ENCODE measurements at places on chromosomes 1 and 21.
A peak's percentile ranks its signal among the peaks of the same experiment; 100 is the strongest.

- no peak for ATAC-seq
Measured at GRCh38 chr1:165888552-165888920, 61.1 kb downstream of the UCK2 start.

DNA sequence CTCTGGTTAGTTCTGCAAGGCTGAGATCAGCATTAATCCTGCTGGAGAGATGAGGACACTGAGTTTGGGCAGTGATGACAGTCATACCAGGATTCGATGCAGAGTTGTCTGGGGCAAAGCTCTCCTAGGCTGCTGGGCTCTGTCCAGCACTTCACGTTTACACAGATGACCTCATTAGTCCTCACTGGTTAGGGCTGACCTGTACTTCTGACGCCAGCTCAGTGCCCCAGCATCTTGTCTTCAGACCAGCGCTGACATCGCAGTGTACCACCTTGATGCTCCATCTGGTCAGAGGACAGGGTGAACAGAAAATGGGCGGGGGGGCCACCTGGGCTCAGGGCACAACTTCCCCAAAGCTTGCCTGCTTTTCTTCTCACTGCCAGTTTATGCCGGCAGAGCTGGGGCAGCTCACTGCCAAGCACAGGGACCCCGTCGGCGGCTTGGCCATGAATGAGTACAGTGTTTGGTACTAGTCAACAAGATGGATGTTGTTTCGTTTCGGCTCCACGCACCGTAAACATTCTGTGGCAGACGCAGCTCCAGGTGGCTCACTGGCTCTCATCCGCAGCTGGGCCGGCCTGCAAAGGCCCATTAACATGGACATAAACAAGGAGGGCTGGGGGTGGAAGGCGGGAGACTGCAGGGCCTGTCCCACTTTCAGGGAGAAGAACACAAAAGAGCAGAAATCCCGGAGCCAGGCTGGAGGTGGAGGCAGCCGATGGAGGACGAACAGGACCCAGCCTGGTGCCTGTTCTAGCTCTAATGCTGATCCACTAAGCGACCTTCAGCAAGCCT is 118.7 kb downstream of the GLIS1 start:
- ATAC-seq = peak; percentile 43

DNA sequence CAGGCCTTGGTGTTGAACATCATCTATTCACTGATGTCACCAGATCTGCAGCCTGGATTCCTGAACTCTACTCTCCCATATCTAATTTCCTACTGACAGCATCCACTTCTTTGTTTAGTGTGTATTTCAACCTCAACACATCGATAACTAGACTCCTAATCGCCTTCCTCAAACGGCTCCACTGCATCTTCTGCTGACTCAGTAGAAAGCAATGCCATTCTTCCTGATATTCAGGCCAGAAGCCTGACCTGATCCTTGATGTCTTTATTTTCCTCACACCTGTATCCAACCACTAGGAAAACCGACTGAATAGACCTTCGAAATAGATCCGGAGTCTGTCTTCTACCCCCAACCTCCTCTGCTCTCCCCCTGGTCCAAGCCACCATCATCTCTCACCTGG is 466.9 kb downstream of the PCP4 start:
- no peak for ATAC-seq

GRCh38 chr21:44414291-44415072 is 40.8 kb upstream of the LRRC3 start:
- no peak for ATAC-seq

DNA sequence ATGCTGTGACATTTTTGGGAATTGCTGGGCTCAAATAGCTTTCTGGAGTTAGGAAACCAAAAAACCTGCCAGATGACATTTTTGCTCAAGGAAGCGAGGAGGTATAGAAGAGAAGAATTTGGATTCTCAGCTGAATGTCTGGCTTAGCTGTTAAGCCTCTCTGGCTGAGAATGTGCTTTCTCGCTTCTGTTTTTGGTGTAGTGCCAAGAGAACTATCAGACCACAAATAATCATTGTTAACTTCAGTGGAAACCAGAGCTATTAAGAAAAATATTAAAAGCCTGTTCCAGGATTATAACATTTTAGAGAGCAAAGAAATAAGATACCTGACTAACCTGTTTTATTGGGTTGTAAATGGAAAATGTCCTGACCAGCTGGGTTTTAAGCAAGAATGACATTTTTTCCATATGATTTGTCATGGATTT is 39.5 kb upstream of the DIPK1A start:
- ATAC-seq = no peak

DNA sequence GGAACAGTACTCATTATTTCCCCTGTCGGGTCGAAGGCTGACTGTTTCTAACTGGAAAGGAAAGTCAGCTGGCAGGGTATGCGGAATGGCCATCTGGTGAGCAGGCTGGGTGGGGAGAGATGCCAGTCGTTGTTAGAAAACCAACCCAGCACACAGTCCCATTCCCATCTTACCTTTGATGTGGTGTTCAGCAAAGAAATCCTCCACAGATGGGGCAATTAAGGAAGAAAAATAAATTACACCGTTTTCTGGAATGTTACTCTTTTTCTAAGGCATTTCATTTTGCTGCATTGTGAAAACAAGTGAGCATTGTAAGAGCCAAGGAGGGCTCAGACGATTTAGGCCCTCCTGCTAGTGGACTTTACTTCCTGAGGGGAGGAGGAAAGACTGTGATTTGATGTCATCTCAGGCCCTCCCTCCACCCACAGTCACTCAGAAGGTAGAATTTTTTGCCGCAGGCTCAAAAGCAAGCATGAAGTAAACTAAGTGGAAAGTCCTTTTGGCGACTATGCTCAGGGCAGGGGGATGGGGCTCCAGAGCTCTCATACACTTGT is at the start of gene SLC16A4:
Gene SLC16A4 (minus strand): TSS at position 335 of the 554 bp plus-strand sequence. CDS start 1,703 bp downstream, outside the sequence.
- peak; percentile 79 for ATAC-seq

GRCh38 chr1:15485636-15486035 is 9.7 kb downstream of the CELA2B start:
- ATAC-seq = no peak

DNA sequence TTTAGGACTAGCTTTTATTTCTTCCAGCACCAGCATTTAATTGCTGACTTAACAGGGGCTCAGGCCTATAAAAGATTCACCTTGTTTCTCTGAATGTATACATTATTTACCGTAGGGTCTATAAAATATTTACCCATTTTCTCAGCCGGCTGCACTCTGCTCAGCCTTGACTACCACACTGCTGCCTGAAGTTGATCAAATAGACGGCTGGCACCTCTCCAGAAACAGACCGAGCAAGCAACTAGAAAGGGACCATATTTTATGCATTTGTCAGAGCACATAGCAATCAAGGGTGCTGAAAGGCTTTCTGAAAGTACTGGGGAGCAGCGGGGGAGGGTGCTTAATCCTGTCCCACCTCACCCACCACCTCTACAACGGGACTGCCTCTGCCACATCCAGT is 64.7 kb upstream of the FGGY start:
- ATAC-seq = no peak

DNA sequence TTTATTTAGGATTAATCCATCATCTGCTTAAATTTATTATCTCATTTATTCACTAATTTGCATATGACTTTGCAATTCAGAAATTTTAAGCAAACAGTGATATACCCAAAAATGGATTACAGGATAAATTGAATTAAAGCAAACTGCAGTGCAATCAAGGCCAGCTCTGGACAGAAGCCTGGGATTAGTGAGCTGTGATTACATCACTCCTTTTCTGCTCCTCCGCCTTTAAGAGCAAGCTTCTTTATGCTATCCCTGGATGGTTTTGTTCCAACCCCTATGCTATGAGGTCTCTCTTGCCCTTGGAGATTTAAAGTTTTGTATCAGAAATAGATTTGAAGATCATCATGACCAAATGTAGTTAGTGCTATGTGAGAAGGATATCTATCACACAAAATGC is 32.6 kb downstream of the GPR52 start:
- ATAC-seq = no peak

DNA sequence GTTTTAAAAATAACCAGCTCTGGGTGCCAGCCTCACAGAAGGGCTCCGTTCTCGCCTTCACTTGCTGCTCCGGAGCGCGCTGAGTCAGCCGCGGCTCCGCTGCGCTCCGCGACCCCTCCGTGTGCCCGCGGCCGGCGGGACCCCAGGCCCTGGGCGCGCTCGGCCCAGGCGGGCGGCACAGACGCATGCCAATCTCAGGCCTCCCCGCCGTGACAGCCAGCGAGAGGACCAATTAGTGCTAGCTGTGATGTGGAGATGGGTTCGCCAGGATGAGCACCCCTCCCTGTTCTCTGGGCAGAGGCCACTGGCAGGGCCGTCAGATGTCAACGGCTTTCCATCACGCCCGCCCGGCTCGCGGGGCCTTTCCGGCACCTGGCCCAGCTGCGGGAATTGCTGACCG is 293.8 kb downstream of the SPATA17 start:
- no peak for ATAC-seq

DNA sequence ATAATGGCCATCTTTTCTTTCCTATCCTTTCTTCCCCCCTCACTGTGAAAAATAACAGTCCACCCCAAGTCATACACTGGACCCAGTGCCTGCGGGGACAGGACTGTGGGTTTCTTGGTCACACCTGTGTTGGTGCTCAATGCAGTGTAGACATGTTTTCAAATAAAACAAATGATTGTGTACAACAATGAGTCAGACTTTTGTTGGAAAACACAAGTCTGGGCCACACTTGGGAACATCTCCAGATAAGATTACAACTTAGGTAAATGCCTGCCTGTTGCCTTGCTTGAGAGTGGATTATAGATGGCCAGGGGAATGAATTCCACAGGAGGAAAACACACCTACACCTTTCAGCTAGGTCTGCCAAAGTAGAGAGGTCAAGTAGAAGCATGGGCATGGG is 34.1 kb downstream of the PDPN start:
- ATAC-seq = no peak

DNA sequence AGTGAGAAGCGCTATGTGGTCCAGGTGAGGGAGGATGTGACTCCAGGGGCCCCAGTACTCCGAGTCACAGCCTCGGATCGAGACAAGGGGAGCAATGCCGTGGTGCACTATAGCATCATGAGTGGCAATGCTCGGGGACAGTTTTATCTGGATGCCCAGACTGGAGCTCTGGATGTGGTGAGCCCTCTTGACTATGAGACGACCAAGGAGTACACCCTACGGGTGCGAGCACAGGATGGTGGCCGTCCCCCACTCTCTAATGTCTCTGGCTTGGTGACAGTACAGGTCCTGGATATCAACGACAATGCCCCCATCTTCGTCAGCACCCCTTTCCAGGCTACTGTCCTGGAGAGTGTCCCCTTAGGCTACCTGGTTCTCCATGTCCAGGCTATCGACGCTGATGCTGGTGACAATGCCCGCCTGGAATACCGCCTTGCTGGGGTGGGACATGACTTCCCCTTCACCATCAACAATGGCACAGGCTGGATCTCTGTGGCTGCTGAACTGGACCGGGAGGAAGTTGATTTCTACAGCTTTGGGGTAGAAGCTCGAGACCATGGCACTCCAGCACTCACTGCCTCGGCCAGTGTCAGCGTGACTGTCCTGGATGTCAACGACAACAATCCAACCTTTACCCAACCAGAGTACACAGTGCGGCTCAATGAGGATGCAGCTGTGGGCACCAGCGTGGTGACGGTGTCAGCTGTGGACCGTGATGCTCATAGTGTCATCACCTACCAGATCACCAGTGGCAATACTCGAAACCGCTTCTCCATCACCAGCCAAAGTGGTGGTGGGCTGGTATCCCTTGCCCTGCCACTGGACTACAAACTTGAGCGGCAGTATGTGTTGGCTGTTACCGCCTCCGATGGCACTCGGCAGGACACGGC is 2.2 kb downstream of the CELSR2 start:
- ATAC-seq = no peak

DNA sequence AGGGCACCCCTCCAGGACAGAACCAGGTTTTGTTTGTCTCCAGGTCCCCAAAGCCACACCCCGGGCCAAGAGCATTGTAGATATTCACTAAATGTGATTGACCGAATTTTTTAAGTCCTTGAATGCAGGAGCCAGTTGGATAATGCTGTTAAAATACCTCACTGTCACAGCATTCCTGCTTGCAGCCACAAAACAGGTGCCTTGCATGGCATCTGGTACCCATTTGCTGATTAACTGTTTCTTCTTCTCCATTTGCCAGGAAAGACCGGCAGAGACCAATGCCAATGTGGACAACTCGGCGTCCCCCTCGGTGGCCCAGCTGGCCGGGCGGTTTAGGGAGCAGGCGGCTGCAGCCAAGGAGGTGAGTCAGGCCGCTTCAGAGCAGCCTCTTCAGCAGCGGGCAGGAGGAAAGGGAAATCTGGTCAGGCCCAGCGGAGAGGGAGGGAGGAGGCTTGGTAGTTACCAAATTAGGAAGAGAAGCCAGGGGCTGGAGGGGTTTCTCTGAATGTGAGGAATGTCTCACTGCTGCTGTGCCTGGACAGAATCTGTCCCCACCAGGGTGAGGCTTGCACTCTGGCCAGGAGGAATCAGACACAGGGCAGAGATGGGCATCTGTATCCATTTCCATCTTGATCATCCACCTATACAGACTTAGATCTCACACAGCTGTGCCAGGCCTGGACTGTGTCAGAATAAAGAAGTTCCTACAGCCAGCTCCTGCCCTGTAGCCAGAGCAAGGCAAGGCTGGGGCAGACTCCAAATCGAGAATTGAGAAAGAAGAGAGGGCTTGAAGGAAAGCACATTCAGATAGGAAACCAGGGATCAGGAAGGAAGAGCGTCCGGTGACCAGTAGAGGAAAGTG is 37.9 kb upstream of the MPZL1 start:
- ATAC-seq = peak; percentile 93

DNA sequence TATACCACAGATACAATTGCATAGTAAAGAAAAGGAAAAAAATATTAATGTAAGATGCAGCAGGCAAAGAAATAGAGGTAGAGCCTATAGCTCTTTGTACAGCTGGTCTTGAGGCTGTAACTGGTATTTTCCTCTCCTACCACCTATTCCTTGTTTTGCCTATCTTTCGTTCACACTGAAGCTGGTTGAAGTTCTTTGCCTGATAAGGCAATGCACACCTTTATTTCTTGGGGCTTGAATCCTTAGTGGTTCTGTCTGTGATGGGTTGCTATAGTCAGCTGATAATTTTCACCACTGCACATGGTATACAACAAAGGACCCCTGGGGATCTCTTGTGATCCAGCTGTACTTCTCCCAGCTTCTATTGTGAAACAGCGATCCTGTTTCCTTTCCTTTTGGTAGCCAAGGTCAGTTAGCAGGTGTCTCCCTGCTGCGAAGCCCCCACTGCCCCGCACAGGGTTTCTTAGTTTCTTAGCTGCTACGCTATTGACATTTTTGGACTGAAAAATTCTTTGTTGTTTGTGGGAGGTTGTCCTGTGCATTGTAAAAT is 9.9 kb upstream of the TSNAX start:
- ATAC-seq = no peak

GRCh38 chr21:16811011-16811410 is 701.8 kb upstream of the CXADR start:
- ATAC-seq = no peak

- no peak for ATAC-seq
Measured at GRCh38 chr1:88204111-88204510, 480.0 kb upstream of the PKN2 start.
